Retinal pigment epithelial cell (primary cell): ENCODE measurements at places on chromosomes 12 and 14.

GRCh38 chr14:22521449-22522239 lies 67.4 kb downstream of the DAD1 start:
- DNase-seq = no peak

GRCh38 chr12:80186727-80187217 lies 87.4 kb downstream of the OTOGL start:
- peak; percentile 56 for DNase-seq

DNA sequence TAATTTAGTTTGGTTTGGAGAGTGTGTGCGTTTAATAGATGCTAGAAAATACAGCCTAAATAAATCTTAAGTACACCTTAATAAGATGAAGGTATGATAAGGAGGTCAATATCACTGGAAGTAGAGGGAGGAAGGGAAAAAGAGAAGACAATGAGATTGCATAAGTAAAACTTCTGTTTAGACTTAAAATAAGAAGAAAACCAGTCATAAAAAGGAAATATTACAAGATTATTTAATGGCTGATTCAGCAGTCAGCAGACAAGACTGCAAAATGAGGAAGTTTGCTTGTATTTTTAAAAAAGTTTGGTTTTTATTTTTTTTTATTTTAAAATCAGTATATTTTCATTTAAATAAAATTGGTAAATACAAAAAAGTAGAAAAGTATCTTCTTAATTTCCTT lies 3.2 kb downstream of the SLC38A6 start:
- DNase-seq = no peak

DNA sequence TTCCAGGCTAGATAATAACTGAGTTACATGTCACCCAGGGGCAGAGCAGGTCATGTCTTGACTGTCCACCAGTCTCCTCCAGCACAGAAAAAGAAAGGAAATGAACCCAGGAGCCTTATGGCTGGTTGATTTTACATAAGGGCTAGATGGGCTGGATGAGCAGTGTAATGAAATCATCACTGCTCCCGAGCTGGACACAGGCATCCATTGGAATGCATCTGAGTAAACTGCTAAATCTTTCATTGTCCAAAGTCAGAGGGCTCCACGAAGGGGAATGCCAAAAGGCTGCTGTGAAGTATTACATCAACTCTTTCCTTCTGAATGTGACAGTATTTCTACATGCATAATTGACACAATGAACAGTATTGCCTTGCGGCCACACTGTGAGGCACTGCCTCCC lies 30.1 kb upstream of the TSPAN11 start:
- DNase-seq = no peak

- DNase-seq = no peak
Observed at GRCh38 chr12:43285159-43285598, 266.8 kb downstream of the ADAMTS20 start.

DNA sequence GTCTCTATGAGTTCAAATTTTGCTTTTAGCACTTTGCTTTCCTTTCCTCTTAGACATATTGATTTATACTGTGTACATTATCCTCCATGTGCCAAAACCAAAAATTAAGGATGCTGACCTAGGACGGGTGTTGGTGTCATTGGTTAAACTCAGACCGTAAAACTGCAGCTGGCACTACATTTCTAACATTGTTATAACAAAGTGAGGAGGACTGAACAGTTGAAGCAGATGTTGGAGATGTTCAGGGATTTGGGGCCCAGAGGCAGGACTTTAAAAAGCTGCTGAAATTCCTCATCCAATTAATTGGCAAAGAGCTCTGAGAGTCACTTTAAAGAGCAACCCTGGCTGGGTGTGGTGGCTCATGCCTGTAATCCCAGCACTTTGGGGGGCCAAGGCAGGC lies 72.4 kb downstream of the TMTC1 start:
- DNase-seq = no peak

- DNase-seq = peak; percentile 30
Observed at GRCh38 chr12:108399514-108399913, 60.4 kb upstream of the CMKLR1 start.

DNA sequence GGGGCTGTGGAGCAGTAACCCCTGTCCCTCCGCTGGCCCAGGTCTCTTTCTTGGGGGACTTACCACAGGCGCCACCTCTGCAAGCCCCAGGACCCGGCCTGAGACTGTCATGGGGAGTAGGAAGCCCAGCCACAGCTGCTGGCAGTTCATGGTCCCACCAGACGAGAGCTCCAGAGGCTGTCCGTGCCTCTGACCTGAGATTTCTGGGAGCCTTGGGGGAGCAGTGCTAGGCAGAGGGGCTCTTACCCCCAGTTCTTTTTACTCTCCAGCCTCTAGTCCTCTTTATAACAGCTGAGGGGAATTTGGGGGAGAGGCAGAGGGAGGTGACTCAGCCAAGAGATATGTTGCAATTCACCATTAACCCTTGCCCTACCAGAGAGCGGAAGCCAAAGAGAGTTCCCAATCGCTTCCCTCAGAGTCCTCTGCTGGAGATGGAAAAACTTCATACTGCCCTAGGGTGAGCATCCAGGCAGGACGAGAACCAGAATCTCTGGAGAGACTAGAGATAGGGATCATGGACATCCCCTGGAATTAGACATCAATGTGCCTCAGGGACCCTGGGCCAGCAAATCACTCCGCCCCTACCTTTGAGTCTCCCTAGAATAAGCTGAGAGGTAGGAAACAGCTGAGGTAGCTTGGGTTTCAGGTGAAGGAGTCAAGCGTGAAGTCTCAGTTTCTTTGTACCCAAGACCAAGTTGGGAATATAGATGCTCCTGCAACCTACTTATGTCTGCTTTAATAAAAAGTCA lies at the start of gene MMP19:
Gene MMP19, minus strand, starts transcription at position 256 of the 749 bp plus-strand sequence. Its CDS starts 106 bp downstream, at position 150.
- no peak for DNase-seq

GRCh38 chr12:851913-852312 lies 97.6 kb downstream of the RAD52 start:
- peak; percentile 41 for DNase-seq

- DNase-seq = no peak
Observed at GRCh38 chr14:96705422-96706092, 91.6 kb upstream of the VRK1 start.

DNA sequence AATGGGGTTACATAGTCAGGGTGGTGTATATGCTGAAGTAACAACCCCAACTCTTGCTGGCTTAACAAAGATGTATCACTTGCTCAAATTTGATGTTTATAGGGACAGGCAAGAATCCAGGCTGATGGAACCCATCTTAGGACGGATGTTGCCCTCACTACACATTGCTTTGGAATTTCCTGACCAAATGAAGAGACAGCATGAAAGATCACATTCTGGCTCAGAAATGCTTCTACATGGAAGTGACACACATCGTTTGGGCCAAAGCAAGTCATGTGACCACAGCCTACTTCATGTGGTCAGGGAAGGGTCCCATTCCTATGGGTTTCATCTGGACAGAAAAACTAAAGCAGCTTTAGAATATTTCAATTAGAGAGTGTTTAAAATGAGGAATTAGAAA lies 345.8 kb downstream of the TMEM132D start:
- DNase-seq = no peak

- no peak for DNase-seq
Observed at GRCh38 chr14:33773205-33774030, 177.5 kb downstream of the EGLN3 start.

DNA sequence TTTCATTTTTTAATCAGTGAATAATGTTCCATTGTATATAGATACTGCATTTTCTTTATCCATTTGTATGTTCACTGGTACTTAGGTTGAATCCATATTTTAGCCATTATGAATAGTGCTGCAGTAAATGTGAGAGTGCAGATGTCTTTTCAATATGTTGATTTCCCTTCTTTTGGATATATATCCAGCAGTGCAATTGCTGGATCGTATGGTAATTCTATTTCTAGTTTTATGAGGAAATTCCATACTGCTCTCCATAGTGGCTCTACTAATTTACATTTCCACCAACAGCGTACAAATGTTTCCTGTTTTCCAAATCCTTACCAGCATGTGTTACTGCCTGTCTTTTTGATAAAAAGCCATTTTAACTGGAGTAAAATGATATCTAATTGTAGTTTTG lies 288.5 kb upstream of the GARIN2 start:
- no peak for DNase-seq

GRCh38 chr12:6532051-6532926 lies 2.0 kb upstream of the GAPDH start:
- DNase-seq = peak; percentile 98

DNA sequence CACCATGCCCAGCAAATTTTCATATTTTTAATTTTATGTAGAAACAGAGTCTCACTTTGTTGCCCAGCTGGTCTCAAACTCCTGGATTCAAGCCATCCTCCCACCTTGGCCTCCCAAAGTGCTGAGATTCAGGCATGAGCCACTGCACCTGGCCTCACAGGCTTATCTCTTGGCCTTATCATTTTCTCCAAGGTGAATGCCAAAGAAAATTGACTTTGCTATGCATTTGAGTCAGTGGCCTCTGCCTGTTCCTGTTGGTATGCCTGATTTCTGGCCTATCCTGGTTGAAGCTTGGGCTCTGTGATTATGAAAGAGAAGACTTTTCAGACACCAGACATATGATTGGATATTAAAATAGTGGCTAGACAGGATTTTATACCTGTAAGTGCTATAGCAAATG lies 34.2 kb downstream of the MANSC1 start:
- no peak for DNase-seq

DNA sequence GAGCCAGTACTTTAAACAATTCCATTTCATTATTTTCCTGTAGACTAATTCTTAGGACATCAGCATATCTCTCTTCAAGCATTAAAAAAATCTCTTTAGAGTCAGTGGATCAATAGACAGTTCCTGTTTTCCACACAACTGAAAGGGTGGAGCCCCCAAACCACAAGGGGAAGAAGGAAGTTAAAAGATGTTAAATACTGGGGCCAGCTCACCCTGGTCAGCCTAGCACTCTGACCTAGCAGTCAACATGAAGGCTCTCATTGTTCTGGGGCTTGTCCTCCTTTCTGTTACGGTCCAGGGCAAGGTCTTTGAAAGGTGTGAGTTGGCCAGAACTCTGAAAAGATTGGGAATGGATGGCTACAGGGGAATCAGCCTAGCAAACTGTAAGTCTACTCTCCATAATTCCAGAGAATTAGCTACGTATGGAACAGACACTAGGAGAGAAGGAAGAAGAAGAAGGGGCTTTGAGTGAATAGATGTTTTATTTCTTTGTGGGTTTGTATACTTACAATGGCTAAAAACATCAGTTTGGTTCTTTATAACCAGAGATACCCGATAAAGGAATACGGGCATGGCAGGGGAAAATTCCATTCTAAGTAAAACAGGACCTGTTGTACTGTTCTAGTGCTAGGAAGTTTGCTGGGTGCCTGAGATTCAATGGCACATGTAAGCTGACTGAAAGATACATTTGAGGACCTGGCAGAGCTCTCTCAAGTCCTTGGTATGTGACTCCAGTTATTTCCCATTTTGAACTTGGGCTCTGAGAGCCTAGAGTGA lies at the start of gene LYZ:
Gene LYZ, plus strand, starts transcription at position 220 of the 777 bp plus-strand sequence. Its CDS starts 28 bp downstream, at position 248.
- DNase-seq = no peak

DNA sequence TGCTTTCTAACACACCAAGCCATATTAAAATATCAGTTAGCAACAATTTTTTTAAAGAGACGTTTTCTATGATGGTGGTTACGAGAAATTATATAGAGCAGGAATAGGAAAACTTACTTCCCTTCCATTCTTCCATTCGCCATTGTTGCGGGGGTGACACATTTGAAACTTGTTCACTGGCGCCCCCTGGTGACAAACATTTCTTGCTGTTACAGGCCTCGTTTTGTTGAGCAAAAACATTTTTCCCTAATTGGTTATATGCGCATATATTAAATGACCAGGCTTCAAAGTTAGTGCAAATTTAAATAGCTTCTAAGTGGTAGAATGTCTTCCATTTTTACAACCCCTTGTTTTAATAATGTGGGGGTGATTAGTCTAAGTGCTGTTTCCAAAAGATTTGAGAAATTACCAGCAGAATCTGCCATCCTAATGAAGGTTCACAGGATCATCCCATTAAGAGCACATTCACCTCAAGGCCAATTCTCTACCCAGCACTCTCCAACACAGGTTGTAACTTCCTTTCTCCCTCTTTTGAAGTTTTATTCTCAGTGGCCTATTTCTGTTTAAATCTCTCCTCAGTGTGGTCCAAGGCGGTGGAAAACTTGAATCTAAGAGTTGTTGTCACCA lies 1124.7 kb downstream of the FLRT2 start:
- peak; percentile 4 for DNase-seq

DNA sequence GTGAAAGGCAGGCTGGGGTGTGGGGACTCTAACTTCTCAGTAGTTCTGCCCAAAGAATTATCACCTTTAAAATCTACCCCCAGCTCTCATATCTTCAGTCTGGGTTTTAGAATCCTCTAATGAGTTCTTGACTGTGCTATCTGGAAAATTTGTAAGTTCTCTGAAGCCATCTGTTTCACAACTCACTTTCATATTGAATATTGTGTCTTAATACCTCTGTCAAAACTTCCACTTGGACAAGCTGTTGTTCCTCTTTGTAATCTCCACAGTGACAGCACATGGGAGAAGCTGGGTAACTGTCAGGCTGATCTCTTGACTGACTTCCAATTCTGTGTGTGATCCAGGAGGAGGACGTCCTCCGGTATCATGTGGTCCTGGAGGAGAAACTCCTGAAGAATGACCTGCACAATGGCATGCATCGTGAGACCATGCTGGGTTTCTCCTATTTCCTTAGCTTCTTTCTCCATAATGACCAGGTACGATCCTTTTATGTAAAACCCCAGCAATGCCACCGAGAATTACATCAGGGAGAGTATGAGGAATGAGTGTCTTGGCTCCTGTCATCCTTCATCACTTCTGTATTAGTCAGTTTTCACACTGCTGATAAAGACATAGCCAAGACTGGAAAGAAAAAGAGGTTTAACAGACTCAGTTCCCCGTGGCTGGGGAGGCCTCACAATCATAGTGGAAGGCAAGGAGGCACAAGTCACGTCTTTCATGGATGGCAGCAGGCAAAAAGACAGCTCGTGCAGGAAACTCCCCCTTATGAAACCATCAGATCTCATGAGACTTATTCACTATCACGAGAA lies 111.9 kb downstream of the STAB2 start:
- DNase-seq = no peak

DNA sequence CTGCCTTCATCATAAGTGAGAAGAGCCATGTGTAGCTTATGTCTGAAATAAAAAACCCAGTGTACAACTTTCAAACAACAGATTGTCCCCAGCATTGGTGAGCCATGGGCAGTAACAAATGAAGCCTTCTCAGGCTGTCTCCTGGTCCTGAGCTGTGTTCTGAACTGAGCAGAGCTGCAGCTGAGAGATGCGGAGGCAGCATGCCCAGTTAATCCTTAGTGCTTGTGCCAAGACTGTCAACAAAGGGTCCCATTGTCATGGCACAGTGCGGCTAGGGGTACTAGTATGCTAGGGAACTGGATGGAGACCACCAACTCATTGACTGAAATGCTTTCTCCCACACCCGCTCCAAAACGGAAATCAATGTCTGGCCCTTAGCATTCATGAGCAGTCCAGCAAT lies 154.3 kb downstream of the RMST start:
- DNase-seq = no peak

DNA sequence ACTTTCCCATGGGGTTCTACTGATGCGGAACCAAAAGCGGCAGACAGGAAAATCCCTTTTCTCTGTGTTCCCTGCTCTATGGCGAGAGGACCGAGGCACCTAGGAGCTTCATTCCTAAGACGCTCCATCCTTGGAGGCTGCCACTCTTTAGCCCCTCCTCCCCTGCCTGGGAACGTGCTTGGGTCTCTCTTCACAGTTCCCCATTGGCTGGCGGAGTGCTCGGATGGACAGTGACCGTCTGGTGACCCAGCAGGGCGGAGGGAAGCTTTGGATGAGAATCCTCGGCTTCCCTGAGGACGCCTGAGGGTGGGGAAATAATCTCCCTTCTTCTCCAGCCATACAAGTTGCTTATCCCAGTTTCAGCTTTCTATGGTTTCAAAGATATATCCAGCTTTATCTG lies 37.3 kb downstream of the KCNA5 start:
- no peak for DNase-seq
